ENCODE measurements at places on chromosomes 4 and X.

- DNase-seq: no peak
Observed at GRCh38 chr4:54784161-54784671, 126.5 kb downstream of the KIT start.

DNA sequence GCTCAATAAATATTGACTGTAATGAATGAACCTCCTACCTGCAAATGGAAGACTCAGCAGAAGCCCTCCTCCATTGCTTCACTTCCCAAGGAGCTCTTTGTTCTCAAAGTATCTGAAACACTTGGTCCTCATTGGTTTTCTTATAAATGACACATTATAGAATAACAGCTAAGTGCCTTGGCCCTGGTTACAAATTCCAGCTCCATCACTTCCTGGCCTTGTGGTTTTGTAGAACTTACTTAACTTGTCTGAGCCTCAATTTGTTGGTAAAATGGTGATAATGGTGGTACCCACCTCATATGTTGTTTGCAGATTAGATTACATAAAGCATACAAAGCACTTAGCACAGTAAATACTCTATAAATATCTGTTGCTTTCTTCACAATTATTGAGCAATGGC, 25.2 kb upstream of the SMIM20 start:
- no peak for DNase-seq

DNA sequence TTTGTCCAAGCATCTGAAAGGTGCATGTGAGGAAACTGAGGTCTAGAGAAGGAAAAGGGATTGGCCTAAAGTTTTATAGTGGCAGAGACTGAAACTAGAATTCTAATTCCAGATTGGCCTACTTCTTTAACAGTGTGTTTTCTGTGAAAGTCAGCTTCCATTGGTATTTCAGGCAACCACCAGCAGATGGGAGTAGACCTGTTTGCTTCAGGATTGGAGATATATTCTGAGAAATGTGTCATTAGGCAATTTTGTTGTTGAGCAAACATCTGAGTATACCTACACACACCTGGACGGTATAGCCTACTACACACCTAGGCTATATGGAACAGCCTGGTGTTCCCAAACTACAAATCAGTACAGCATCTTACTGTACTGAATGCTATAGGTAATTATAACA, 207.3 kb upstream of the RADX start:
- no peak for DNase-seq

DNA sequence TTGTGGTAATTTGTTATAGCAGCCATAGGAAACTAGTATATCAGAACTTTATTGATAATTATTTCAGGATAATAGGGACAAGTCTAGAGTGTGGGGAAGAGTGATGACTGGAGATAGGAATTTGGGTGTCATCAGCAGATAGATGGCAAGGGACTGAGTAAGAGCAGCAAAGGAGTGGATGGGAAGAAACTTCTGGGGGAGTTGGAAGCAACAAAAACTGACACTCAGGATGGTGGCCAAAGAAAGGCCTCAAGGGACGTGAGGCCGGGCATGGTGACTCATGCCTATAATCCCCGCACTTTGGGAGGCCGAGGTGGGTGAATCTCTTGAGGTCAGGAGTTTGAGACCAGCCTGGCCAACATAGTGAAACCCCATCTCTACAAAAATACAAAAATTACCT, 9.1 kb upstream of the SLC25A5 start:
- no peak for DNase-seq

- DNase-seq: no peak
Observed at GRCh38 chr4:65242156-65242846, 428.0 kb downstream of the EPHA5 start.

Measured in NCI-H2171 (cell line).